ENCODE measurements at places on chromosomes 7 and 10.

GRCh38 chr7:148700661-148701064 is 2.0 kb downstream of the CUL1 start:
- DNase-seq = peak; percentile 13

DNA sequence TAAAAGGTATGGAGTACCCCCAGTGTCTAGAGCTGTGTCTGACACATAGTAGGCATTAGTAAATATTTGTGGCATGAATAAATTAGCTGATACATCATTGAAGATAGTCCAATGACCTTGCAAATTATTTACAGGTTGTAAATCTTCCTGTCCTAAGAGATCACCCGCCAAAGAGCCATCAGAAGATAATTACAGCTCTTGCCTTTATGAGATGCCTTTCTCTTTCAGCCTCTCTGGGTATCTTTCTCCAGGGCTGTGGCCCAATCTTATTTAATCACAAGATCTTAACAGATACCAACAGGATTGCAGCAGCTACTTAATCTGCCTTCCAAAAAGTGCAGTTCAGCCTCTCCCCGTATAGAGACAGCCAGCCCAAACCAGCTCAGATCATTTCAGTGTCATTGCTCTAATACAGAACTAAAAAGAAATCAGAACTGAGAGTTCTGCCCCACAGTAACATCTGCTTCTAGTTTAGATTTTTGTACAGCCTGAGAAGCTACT is 41.5 kb downstream of the MYOF start:
- no peak for DNase-seq

DNA sequence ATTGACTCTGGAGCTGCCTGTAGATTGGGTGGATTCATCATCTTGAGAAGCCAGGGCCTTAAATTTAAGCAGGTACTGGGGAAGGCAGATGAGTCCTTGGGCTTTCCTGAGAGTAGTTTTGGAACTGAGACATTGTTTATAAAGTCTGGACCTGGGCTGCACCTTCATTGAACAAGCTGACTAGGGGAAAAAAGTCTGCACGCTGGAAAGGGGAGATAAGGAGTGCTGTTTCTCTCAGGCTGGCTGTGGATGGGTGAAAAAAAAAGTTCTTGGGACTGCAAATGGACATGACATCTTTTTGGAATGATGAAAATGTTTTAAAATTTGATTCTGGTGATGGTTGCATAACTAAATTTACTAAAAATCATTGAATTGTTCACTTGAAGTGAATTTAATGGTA is 12.0 kb downstream of the SEC24C start:
- DNase-seq = no peak

GRCh38 chr10:125417605-125418004 is 257.2 kb upstream of the CTBP2 start:
- no peak for DNase-seq

- no peak for DNase-seq
Observed at GRCh38 chr7:23356726-23357125, 57.6 kb downstream of the MALSU1 start.

- no peak for DNase-seq
Observed at GRCh38 chr7:157613575-157614322, 276.9 kb downstream of the DNAJB6 start.

- DNase-seq = no peak
Observed at GRCh38 chr10:33815776-33816175, 481.3 kb upstream of the NRP1 start.

GRCh38 chr7:42247301-42247700 is 10.3 kb upstream of the GLI3 start:
- no peak for DNase-seq

DNA sequence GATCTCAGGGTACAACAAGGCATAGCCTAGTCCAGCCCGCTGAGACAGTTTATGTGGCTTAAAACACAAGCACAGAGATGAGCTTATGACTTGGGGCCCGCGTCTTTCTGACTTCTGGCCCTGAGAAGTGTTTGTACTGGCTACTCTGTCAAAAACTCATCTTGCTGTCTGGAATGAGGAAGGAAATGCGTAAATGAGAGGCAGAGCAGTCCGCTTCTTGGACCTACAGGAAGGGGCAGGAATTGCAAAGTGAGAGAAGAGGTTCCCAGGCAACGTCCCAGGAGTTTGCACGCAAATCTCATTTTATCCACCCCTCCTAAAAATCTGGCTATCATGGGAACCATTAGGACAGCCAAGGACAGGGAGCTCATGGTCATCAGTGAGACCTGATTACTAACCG is 5.5 kb downstream of the ANXA11 start:
- no peak for DNase-seq

DNA sequence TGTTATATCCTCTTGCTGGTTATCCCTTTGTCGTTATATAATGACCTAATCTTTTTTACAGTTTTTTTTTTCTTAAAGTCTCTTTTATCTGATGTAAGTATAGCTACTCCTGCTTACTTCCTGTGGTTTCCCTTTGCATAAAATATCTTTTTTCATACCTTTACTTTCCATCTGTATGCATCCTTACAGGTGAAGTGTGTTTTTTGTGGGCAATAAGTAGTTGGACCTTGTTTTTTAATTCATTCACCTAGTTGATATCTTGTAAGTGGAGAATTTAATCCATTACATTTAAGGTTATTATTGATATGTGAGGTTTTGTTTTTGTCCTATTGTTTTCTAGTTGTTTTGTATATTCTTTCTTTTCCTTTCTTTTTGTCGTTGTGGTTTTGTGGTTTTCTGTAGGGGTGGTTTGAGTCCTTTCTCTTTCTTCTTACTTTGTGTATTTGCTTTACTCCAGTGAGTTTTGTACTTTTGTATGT is 168.6 kb downstream of the MLLT10 start:
- DNase-seq = no peak

DNA sequence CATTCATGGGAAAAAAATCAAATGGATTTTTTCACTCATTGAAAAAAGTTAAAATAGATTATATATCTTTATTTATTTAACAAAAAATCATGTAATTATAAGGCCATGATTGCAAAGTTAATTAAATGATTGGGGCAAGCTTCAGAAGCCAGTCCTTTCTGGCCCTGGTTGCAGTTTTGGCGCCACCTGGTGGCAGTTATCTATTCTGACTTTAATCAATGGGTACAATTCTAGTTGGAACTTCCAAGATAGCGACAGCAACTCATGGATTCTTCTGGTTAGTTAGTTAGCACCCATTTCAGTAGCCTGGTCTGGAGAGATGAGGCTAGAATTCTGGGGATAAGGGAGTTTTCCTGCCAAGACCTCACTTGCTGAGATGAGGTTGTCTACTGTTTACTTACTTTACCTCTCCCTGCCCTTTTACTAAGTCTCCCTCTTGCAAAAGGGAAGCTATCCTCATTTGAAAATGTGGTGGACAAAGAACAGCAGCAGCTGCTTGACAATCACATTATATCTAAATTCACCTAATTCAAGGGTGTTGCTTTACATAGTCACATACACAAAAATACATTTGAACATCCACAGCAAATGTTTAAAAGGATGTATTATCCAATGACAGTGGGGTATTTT is 42.3 kb downstream of the NOC3L start:
- DNase-seq = peak; percentile 35

DNA sequence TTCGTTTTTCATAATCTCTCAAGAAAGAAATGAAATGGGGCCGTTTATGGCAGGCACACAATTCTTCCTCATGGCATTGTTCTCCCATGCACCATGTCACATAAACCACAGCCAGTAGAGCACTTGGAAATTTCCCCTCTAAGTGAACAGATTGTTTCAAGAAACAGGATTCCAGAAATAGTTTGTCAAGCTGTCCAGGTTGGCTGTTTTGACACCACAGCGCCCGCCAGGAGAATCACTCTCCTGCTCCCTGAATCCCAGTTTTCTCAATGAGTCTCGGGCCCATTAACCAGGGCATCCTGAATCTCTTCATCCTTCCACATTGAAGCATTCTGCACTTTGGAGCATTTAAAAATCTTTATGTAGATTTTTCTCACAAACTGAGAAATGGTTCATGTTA is 172.2 kb upstream of the NEBL start:
- no peak for DNase-seq

- DNase-seq = no peak
Observed at GRCh38 chr7:77450613-77451012, 34.5 kb upstream of the GSAP start.

DNA sequence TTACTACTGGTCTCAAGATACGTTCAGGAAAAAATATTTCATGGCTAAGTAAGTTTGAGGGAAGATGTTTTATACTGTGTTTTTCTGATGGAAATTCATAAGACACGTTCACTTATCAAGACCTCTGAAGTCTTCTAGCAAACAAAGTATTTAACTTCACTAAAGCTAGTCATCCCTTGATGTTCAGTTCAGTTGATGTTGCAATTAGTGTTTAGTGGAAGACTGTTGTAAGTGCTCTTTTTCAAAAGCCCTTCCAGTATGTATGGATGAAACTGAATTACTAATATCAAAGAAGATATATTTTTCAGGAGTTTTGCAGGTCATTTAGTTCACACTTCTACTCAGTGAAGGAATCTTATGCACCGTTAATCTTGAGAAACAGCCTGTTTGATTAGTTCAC is 25.1 kb downstream of the CUL1 start:
- DNase-seq = no peak

DNA sequence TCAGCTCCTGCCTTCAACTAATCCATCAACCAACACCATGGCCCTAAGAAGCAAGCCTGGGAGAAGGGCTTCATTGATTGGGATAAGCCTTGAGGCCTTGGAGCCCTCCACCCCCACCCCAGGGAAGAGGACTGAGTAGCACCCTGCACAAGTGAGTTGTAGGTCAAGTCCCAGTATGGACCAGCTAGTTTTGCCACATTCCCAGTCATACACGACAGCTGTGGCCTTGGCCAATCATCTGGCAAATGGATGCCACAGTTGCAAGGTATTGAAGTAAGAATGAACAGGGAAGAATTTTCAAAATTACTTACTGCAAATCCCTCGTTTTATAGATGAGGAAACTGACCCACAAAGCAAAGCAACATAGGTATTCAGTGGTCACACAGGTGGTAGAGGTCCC is 109.7 kb downstream of the STRA8 start:
- no peak for DNase-seq

DNA sequence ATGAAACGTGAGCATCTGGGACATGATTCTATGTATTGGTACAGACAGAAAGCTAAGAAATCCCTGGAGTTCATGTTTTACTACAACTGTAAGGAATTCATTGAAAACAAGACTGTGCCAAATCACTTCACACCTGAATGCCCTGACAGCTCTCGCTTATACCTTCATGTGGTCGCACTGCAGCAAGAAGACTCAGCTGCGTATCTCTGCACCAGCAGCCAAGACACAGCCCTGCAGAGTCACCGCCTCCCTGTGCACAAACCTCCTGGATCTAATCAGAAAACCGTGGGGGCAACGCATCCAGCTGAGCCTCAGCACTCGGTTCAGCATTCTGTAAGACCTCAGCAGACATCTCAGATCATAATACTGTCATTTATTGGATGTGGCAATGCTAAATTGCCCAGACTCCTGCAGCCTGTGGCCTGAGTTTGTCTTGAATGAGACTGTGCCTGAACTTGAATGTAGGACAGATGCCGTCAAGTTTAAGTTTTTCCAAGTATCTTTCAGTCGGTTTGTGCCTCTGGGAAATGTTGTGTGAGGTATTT is 41.5 kb upstream of the PRSS58 start:
- no peak for DNase-seq

- no peak for DNase-seq
Observed at GRCh38 chr7:37289367-37289766, 159.3 kb downstream of the ELMO1 start.

GRCh38 chr7:40763319-40764287 is 628.8 kb downstream of the SUGCT start:
- DNase-seq = no peak

DNA sequence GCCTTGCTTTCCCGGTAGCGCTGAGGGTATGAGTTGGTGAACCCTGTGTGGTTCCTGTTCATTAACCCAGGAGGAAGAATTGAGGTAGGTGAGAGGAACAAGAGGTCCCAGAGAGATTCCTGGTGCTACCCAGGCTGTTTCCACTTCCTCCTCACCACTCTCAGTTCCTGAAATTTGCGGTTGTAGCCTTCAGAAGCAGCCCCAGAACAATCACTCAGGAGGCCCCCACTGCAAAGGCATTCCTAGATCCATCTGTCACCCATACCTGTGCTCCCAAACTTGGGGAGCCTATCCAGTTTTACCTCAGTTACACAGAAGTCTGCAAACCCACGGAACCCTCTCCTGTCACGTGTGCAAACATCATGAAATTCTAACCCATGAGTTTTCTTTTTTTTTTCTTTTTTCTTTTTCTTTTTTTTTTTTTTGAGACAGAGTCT is 9.0 kb upstream of the PIP4K2A start:
- DNase-seq = no peak

DNA sequence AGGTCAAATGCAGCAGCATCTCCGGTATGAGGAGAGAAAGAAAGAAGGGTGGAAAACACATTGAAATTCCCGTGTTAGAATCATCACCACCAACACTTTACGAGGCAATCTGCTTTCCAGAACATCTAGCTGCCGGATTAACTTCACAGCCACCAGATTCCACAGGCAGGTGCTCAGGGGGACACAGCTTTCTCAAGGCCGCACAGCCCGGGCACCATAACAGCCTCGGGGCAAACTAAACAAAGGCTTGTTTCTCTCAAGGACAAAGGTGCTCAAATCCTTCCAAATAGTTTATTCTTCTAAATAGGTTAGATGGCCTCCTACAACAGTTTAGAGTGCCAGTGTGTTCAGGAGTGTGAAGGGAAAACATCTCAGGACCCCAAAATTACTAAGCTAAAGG is 156.3 kb downstream of the DIP2C start:
- no peak for DNase-seq

DNA sequence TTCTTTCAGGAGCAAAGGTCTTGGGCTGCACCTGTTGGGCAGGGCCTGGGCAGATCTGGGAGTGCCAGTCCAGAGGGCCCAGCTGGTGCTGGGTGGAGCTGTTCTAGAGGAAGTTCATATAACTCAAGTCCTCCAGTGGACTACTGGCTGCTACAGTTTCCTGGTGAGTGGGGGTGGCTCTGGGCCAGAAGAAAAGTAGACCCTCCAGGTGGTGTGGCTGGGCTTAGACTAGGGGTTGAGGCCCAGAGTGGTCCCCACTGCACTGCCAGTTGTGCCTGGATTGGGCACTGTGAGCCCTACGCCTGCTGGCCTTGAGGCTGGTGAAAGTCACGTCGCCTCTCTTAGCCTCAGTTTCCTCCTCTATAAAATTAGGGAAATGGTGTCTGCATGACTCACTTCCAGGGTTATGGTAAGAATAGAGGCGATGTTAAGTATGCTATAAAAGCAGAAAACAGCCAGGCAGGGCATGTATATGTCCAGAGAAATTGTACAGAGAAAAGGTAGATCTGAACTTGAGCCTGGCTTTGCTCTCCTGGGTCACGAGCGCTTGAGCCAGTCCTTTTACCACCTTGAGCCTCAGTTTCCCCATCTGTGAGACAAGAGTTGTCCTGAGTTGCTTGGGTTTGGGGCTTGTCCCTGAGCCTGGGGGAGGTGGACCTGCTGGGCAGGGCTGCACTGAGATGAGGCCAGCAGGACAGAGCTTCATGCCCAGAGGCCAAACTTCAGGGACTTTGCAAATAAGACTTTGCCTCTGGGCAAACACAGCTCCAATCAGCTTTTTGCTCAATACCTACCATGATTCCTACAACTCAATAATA is 3.8 kb upstream of the CLDN3 start:
- no peak for DNase-seq

Data from stimulated activated CD8-positive, alpha-beta memory T cell treated with anti-CD3 and anti-CD28 coated beads, Interleukin-4, amount 100 ng/mL, for 4 hours (primary cell).